ENCODE measurements at places on chromosomes 13 and 19.

- DNase-seq: no peak
Observed at GRCh38 chr13:41401366-41401765, 56.0 kb upstream of the RGCC start.

- DNase-seq: no peak
Observed at GRCh38 chr13:107576430-107576829, 638.9 kb downstream of the LIG4 start.

DNA sequence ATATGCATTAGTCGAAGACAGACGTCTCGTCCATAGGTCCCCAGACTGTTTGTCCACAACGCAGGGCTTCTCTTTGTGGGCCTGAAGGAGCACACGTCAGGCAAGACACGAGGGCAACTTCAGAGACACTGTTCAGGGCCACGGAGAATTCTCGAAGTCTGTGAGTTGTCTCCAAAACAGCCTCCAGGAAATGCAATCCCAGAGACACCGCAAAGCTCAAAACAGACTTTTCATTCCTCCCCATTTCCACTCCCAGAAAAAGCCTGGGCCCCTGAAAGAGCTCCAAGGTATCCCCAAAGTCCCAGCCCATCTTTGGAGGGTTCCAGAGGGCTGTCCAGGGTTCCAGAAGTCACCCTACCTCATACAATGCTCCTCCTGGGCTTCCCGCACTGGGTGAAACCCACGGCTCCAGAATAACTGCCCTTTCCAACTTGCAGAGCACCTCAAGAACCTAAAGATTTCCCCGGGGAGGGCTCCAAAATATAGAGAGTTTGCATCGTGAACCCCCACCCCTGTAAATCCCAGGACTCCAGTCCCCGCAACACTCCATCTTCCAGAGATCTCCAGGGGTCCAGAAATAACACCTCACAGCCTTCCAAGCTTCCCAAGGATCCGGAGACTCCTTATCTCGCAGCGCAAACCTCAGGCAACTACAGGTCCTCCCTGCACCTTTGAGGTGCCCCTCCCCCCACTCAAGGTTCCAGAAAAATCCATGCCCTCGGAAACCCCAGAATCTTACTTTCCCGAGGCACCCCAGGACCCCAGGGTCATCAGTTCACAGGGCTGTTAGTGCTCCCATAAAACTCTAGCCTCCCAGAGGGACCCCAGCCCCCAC lies 687 bp upstream of the FTL start:
- DNase-seq: no peak

- DNase-seq: no peak
Observed at GRCh38 chr13:51895906-51896888, 34.4 kb downstream of the CCDC70 start.

- DNase-seq: no peak
Observed at GRCh38 chr19:45137179-45137761, 23.5 kb downstream of the NKPD1 start.

DNA sequence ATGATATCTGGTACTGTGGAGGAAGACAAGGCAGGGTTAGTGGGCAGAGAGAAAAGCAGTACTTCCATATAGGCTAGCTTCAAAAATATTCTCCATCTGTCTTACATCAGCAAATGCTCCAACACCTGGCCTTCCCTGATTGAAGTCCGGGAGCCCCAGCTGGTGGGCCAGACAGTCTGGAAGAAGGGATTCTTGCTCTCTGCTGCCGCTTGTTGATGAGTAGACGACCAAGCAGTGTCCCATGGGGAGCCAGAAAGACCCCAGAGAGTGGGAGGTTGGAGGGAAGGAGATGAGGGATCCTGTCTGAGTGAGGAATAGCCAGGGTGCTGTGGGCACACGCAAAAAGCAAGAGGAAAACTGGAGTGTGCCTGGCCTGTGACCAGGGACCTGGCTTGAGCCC lies 95.1 kb downstream of the ATP8A2 start:
- DNase-seq: no peak

DNA sequence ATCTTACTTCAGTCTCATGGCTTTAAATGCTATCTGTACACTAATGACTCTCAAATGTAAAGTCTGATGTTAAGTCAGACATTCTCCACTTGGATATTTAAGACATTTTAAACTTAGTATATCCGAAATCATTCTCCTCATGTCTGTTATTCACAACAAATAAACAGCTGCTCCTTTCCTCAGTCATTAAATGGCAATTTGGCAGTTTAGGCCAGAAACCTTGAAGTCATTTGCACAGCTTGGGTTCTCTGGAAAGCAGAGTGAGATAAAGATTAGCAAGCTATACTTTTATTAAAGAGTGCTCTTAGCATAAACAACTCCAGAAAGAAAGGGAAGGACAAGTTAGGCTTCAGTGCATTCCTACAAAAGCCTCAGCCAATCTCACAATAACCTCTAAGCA lies 53.7 kb downstream of the DNAJC15 start:
- no peak for DNase-seq

DNA sequence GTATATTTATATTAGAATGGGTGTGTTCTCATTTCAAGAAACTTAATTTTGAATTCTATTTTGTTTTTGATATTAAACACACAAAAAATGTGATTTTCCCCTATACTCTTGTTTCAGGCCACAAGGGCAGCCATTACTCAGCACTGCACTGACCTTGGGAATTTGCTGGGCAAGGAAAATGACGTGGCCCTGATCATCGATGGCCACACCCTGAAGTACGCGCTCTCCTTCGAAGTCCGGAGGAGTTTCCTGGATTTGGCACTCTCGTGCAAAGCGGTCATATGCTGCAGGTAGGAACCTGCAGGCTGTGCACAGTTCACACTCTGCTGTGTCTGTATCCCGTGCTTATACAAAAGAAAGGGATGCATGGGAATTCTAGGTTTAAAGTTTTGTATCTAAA lies 327.3 kb downstream of the ATP8A2 start:
- DNase-seq: no peak

GRCh38 chr13:30446126-30446500 lies 19.6 kb downstream of the HMGB1 start:
- DNase-seq: no peak

GRCh38 chr19:2714531-2715269 lies 6.5 kb downstream of the DIRAS1 start:
- DNase-seq: no peak

DNA sequence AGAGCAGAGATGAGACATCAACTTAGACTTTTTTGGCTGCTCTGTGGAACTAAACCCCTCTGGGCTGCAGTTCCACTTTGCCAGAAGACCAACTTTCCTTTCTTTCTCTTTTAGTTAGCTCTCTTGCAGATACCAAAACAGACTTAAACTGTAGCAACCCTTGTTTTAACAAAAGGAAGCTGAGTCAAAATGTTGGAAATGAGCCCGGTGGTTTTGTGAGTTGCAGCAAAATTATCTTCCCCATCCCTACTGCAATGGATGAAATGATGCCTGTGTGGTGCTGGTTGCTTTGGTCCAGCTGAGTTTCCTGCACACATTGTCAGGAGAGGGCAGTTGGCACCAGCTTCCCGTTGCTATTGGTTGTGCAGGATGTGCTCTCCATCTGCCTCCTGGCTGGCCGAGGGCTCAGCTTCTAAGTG lies 115.3 kb downstream of the LRCH1 start:
- DNase-seq: no peak

DNA sequence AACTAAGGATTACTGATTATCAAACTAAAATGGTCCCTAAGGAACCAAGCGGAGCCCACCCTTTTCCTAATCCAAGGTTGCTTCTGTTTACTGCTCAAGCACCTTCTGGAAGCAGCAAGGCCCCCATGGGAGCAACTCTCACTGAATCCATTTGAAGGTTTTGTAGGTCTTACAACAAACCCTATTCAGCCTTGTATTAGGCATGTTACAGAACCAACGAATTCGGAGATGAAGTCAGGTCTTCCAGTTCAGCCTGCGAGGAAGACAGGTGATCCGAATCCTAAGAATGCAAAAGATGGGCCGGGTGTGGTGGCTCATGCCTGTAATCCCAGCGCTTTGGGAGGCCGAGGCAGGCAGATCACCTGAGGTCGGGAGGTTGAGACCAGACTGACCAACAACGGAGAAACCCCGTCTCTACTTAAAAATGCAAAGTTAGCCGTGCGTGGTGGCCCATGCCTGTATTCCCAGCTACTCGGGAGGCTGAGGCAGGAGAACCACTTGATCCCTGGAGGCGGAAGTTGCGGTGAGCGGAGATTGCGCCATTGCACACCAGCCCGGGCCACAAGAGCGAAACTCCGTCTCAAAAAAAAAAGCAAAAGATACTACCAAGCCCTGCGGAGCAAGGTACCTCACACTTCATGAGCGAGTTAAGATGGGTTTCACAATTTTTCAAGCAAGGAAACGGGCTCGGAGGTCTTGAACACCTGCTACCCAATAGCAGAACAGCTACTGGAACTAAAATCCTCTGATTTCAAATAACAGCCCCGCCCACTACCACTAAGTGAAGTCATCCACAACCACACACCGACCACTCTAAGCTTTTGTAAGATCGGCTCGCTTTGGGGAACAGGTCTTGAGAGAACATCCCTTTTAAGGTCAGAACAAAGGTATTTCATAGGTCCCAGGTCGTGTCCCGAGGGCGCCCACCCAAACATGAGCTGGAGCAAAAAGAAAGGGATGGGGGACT lies 609 bp downstream of the ZAR1L start:
- peak; percentile 61 for DNase-seq

- DNase-seq: no peak
Observed at GRCh38 chr19:34667349-34668076, 9.4 kb downstream of the SCGB2B2 start.

DNA sequence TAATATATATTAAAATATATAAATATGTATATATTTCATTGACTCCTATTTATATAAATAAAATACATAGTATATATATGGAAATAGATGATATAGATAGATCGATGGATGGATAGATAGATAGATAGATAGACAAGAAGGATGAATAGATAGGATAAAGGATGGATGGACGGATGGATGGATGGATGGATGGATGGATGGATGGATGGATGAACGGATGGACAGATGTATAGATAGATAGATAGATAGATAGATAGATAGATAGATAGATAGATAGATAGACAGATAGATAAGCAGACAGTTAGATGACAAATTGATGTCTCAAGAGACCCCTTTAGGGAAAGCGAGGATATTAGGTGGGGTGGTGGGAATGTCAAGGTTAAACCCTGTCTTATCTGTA lies 15.1 kb downstream of the CYP4F11 start:
- DNase-seq: no peak

Data from activated CD8-positive, alpha-beta memory T cell treated with anti-CD3 and anti-CD28 coated beads, Interleukin-2, amount 50 U/mL, for 4 hours (primary cell).